ENCODE measurements at places on chromosomes 5 and 9.
A peak's percentile ranks its signal among the peaks of the same experiment; 100 is the strongest.

- no peak for DNase-seq
Observed at GRCh38 chr5:93574491-93575305, 6.3 kb downstream of the NR2F1-AS1 start.

DNA sequence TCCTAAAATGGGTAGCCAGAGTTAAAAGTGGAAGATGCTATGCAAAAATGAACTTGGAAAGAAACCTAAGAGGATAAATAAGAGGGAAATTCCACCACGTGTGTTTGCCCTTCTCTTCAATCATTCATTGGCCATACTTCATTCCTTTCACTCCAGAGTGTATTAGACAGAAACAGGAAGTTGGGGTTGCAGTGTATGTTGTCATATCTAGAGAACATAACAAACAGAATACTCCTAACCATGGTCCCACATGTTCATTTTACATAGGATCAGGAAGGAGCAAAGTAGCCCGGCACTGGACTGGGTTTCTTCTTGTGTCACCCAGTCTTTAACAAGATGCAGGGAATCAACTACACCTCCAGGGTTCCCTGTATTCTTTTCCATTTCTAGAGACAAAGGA, 7.6 kb upstream of the GPBP1 start:
- no peak for DNase-seq

DNA sequence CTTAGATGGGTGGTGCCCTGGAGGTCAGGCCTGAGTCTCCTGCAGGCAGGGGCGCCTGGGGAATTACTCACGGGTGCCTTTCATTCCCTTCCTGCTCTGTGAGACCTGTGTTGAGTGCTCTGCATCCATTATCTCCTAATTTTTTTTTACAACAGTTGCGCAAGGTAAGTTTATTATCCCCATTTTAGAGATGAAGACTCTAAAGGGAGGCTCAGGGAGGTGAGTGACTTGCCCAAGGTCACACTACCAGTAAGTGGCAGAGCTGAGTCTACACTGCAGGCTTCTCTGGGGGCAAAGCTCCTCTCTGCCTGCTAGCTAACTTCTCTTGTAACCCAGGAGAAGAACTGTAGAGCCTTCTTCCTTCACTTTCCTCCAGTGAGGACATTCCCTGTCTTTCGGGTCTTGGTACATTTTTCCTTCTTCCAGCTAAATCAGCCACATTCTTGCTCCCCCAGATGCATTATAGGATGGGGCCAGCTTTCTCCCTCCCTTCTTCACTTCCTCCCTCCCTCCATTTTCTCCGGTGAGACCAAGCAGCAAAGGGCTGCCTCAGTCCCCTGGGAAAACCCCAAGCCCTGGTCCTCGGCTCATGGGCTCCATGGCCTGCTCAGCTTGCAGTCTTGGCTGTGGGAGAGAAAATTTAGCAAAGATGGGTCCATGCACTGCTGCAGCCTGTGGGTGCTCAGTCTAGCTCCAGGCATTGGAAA, 1.8 kb downstream of the PRR7 start:
- no peak for DNase-seq

- no peak for DNase-seq
Observed at GRCh38 chr5:51395245-51395644, 12.0 kb downstream of the ISL1 start.

GRCh38 chr9:3968891-3969290, 331.0 kb downstream of the GLIS3 start:
- no peak for DNase-seq

DNA sequence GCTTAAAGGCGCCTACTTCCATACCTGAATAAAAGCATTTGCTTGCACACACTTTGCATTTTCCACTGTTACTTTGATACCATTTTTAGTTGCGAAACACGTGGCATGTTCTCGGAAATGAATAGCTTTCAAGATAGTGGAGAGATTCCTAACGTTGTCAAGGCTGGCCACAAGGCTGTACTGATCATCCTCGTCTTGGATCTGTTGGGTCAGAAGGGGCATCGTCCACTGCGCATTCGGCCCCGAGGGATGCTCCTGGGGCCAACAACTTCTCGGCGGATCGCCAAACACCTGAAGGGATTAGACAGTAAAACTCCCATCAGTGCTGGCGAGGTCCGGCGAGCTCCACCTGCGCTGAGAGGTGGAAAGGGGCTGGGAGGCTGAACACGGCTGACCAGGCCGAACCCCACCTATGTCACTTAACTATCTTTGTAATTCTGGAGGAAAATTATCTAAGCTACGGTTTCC, 599 bp downstream of the RAD1 start:
- peak; percentile 27 for DNase-seq

DNA sequence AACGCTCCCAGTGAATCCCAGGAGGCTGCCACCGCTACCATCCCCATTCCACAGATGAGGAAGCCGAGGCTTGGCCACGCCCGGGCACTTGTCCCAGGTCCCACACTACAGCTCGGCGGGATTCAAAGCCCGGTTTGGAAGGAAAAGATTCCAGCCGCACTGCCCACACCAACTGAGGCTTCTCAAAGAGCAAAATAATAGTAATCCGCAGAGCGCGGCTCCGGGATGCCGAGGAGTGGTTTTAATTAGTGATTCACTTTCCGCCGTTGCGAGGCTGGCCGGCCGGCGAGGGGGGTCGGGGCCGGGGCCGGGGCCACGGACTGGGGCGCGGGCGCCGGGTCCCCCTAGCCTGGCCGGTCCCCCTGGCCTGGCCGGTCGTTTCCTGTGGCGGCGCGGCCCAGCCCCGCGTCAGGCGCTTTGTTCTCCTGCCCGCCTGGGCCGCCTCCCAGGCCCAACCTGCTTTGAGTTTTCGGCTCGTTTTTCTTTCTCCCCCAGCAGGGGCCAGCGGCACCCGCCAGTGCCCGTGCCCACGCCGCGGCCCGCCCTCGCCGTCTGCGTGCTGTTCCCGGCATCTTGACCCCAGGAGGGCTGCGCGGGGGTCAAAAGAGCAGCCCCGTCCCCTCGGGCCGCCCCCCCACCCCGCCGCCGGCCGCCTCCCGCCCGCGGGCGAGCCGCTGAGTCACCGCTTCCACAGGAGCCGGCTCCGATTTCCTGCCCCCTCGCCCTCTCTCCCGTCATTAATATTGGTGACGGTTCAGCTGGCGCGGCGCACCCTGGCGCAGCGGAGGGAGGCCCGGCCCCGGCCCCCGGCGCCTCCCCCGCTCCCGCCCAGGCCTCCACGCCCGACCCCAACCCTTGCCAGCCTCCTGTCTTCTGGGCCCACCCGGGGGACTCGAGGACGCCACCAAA, 31.2 kb downstream of the FGF18 start:
- peak; percentile 42 for DNase-seq

DNA sequence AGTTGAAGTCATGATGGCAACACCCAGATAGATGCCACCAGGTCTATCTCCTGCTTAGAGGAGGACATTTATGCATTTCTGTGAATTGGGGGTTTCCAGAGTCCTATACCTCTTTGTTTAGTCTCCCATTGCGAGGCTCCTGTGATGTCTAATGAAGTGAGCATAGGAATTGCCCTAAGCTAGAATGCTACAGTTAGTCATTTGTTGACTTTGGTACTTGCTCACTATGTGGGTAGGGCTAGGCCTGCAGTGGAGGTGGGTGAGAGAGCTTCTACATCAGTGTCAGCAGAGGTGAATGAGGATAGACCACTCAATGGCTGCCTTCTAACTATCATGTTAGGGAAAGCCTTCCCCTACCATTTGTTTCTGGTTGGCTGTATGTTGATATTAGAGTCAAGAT, 173.3 kb upstream of the POC5 start:
- no peak for DNase-seq

GRCh38 chr9:83962165-83962564, 17.9 kb downstream of the HNRNPK start:
- no peak for DNase-seq

DNA sequence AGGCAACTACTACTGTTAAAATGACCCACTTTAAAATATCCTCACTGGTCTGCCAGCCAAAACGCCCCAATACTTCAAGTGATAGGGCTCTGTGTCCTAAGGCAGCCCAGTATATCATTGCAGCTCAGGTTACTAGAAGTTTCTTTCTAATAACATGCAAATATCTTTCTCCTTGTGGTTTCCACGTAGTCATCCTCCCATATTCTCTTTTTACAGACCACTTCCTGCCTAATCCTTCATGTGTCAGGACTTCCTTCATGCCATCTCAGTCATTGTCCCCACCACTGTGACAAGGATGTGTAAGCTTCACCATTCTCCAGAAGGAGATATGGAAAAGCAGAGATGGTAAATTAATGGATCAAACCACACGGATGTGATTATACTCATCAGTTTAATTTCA, 813.7 kb downstream of the MAT2B start:
- no peak for DNase-seq

- DNase-seq = no peak
Observed at GRCh38 chr5:97041239-97041638, 101.2 kb downstream of the LIX1 start.

- no peak for DNase-seq
Observed at GRCh38 chr5:172607213-172607793, 33.8 kb upstream of the NEURL1B start.

DNA sequence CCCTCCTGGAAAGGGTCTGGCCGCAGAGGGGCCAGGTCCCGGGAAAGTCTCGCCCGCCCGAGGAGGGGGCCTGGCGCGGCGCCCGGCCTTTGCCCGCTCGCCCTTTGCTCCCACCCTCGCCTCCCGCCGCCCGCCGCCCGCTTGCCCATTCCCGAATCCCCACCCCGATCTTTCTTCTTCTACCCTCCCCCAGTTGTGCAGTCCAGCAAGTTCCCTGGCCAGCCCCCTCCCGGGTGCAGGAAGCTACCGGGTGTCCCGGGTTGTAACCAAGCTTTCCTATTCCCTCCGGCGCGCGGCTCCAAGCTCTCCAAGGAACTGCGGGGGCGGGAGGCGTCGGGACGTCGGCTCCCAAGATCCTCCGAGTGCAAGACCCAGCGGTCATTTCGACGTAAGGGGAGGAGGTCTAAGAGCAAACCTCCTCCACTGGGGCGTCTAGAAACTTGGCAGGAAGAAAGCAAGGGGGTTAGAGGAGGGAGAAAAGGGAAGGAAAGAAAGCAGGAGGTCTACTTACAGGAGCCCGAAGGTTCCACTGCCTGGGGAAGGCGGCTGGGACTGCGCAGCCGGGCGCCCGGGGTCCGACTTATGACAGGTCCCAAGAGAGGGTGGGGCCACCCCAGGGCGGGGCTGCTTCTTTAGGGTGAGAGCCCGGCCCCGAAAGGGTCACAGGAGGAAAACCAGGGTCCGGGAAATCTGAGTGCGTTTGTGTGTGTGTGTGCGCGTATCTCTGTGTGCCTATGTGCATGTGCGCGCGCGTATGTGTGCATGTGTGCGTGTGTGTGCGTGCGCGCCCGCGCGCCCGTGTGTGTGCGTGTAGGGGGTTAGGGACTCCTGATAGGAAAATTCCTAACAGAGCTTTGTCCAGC, at the start of gene PTGR1:
Gene PTGR1, minus strand, starts transcription at position 556 of the 863 bp plus-strand sequence. CDS start 2,225 bp downstream, outside the sequence.
- peak; percentile 33 for DNase-seq

DNA sequence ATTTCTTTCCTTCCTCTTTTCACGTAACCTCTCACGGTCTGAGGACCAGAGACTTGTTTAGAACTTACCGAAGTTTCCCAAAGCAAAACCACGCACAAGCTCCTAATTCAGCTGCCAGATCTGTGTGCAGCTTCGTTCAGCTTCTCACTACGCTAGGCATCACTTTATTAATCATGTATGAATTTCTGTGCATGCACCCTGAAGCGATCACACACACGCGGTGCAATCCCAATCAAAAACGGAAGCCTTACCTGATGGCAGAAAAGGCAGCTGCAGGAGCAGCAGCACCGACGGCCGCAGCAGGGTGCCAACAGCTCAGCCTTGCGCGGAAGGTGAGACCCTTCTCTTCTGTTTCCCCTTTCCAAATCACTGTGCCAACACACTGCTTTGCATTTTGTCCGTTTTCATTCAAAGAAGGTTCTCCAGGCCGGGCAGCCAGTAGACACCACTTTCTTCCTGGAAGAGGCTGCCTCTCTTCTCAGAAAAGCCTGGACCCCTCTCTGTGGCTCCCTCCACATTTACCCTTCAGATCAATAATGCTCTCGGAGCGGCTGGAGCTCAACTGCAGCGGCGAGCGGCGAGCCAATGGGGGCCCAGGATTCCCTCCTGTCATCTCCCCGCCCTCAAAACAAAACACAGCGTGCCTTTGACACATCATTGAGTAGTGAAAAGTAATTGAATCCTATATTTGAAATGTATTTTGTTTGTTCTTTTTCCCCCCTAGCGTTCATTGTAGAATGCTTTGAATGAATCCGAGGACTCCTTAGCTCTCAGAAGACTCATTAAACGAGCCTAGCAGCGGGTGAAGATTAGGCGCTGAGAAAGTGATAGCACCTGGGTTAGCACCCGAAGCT, at the start of gene CDH12:
Gene CDH12, minus strand, starts transcription at position 538 of the 854 bp plus-strand sequence.
- DNase-seq = no peak

All from activated CD4-positive, alpha-beta T cell treated with anti-CD3 and anti-CD28 coated beads, Interleukin-2, amount 50 U/mL, for 48 hours (primary cell).